Activated naive CD8-positive, alpha-beta T cell treated with anti-CD3 and anti-CD28 coated beads, Interleukin-2, amount 50 U/mL, for 24 hours (primary cell): ENCODE measurements at places on chromosomes 7 and 10.
A peak's percentile ranks its signal among the peaks of the same experiment; 100 is the strongest.

GRCh38 chr10:96513305-96513697, 425 bp downstream of the TLL2 start:
- peak; percentile 57 for DNase-seq

- DNase-seq = peak; percentile 35
Measured at GRCh38 chr7:149690688-149691446, 82.5 kb downstream of the ZNF467 start.

GRCh38 chr10:69635428-69636272, 5.6 kb downstream of the FAM241B start:
- no peak for DNase-seq

DNA sequence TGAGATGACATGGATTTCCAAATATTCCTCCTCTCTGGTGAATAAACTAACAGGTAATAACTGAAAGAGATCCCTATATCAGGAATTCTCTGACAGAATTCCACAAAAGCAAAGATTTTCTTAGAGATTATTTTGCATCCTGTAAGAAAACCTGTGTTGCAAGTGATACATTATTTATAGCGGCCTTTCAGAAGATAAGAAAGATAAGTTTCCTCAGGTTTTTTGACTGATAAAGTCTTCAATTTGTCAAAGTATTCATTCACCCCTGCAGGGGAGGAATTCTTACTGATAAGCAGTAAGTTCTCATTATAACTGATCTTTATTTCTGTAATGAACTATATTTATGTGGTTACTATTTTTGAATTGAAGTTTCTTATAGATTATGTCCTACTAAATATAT, 554.0 kb downstream of the ARL4A start:
- no peak for DNase-seq

DNA sequence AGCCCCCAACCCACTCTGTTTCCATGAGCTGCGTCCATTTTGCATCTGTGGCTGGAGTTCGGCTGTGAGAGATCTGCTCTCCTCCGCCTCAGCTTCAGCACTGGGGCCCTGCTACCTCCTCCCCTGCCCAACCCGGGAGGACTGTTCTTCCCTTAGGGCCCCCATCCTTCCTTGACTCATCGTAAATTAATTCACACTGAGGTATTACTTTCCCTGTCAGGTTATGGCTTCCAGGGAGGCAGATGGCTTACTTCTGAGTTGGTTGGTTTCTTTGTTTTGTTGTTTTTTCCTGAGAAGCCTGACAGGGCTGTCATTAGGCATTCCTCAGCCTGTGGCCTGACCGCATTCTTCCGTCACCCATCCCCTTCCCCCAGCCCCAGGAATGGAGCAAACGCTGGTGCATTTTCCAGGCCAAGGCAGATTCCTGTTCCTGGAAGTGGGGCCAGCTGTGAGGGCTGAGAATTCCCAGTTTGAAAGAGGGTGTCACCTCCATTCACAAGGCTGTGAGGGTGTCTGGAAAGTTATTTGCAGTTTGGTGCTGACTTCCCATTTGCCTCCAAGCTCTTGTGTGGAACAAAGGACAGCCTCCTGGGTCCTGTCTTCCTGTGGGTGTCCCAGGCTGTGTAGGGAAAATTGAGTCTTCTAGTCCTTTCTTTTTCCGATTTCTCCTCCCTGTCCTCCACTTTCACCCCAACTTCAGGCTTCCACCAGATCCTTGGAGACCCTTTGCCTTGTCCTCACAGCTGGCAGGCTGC, 11.7 kb downstream of the CPA5 start:
- no peak for DNase-seq
